ENCODE measurements at places on chromosomes 7 and 10. TPM values are rescaled to one million over a fixed set of nuclear protein-coding genes. Genes with fewer than 3 reads are reported as not detected.

The GALNT17 gene
- total RNA-seq: not detected

- no peak for DNase-seq
These were observed 98.0 kb downstream of the RALA start for GRCh38 chr7:39721345-39721744.

- DNase-seq: no peak
These were observed 305.8 kb upstream of the GNAI1 start for GRCh38 chr7:79828866-79829265.

The PRRT4 gene
- not detected for total RNA-seq

DNA sequence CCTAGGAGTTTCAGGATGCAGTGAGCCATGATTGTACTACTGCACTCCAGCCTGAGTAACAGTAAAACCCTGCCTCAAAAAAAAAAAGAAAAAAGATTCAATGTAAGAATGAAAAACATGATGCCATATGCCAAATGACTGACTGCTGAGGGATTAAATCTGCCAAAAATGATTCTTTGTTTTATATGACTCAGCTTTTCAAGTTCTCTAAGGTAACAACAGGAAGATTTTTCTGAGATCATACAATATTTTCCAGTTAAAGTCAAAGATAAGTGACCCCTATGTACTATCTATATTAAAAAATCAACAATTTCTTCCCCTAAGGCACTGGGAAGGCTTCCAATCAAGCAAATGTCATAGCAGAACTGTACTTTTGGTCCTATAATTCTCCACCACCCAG lies 271.2 kb upstream of the IMMP2L start:
- DNase-seq: no peak
